ELF-1 (cell line): ENCODE measurements at places on chromosomes 2 and 18.

GRCh38 chr18:25125680-25126079 is 226.3 kb downstream of the ZNF521 start:
- DNase-seq: no peak

- DNase-seq: no peak
These were observed 15.9 kb downstream of the GTF3C3 start for GRCh38 chr2:196783431-196784094.

DNA sequence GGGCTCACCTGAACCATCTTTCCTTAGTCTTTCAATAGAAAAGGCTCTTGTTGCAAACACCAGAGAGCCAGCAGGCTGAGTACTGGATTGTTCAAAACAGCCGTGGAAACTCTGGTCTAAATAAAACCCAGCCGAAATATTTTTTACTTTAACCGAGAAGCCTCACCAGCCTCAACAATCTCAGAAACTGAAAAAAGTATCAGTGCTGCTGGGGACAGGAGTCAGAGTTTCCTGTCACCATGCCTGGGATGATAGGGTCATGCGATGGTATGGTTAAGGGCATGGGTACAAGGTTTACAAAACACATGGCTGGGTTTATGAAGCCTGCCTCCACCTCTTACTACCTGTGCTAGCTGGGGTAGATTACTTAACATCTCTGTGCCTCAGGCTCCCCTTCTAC is 55.3 kb upstream of the FZD7 start:
- DNase-seq: no peak

DNA sequence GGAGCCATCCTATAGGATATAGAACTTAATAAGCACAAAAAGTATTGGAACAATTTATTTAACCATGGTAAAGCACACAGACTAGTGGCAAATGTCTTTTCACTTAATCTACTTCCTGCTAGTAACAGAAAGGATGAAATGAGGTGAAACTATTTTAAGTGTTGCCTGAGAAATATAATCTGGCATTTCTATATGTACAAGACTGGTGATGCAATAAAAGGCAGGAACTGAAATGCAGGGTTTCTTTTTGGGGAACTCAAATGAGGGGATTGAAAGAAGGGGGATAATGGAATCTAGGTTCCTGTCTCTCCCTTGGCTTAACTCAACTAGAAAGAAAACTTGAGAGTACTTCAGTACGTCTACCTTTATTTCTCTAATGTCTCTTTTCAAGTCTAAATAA is 122.3 kb downstream of the MEMO1 start:
- DNase-seq: no peak

DNA sequence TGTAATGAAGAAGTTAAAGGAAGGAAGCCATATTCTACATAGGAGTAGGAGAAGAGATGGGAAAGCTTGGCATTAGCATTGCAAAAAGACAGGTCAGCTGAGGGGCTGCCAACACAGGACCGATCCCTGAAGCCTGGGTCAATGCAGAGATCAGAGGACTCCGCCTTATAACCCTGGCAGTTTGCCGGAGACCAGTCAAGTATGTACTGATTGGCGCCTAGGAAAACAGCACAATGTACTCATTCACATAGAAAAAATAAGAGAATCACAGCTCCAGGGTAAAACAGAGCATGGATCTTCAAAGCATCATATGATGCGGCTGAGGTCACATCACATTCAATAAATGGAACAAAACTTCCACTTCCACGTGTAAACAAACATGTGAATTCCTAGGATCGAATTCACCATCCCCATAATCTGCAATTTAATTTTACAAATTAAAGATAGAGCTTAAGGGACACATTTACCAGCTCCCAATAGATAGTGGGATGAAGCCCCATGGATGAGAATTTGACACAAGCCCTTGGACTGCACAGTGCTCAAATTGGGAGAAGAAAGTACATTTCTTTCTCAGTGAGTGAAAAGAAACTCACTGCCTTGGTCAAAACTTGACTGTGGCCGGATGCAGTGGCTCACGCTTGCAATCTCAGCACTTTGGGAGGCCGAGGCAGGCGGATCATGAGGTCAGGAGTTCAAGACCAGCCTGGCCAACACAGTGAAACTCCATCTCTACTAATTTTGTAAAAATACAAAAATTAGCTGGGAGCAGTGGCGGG is 135.0 kb upstream of the KLHL14 start:
- DNase-seq: no peak

DNA sequence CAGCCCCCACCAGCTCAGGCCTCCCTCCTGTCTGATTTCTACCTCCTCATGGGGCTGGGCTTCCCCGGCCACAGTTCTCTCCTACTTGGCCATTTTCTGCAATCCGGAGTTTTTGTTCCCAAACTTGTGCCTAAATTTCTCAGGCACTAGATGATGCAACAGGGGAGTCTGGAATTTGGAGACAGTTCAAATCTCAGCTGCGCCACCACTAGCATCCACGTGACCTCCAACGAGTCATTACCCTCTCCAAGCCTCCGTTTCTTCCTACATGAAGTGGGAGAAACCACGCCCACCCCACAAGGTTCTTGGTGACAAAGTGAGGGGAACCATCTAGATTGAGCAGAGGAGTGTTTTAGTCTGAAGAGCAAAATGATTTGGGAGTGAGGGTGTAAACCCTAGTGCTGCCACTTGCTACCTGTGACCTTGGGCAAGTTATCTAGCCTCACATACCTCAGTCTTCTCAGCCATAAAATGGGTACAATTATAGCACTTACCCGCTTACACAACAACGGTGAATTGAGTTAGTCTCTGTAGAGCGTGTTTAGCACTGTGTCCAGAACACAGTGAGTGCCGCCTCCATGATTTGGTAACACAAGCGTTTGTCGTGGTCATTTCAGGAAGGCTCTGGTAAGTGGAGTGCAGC is 61.4 kb upstream of the ASAP2 start:
- DNase-seq: no peak

GRCh38 chr2:198187841-198188240 is 383.4 kb downstream of the PLCL1 start:
- DNase-seq: no peak

- no peak for DNase-seq
These were observed 11.6 kb downstream of the KANSL3 start for GRCh38 chr2:96626553-96626942.

GRCh38 chr18:7740821-7741220 is 173.7 kb downstream of the PTPRM start:
- no peak for DNase-seq

- no peak for DNase-seq
These were observed 44.2 kb upstream of the CDH7 start for GRCh38 chr18:65706646-65707045.

DNA sequence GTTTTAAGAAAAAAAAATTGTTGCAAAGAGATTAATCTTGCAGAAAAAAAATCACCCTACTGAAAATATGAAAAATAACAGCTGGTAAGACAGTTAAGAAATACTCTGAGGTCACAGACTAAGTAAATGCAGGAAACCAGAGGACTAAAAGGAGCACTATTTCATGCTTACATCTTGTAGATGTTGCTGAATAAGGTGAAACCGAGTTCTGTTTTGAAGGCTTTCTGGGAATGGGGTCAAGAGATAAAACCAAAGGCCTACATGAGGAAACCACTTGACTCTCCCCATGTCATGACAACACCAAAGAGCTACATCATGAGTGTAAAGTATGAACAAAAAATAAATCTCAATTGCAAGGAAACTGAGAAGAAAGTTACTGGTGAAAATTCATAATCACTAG is 197.6 kb downstream of the LRP1B start:
- DNase-seq: no peak

DNA sequence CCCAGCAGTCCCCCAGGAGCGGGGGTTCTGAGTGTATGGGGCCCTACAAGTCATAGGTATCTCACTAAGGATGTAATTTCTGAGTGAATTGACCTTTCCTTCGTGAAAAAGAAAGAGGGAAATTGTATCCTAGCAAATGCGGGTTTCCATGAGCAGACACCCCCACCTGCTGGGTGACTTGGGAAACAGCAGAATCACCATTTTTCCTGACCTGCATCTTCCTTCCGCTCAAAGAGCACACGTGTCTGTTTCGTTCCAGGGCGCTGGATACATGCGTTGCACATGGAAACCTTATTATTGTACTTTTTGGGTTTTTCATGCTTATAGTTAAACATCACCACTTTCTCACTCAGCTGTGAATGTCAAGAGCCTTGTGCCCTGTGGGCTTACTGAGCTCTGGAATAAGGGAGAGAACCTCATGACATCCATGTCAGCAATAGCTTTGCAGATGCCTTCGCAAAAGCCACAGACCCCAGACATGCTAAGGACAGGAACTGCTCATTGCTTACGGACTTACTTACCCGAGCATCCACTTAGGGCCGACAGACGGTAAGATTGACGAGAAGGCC is 132.8 kb downstream of the TPO start:
- peak; percentile 64 for DNase-seq

GRCh38 chr18:49456794-49457193 is 3.7 kb downstream of the DYM start:
- DNase-seq: no peak

- no peak for DNase-seq
These were observed 130.3 kb upstream of the LRRTM4 start for GRCh38 chr2:77652499-77652898.

- no peak for DNase-seq
These were observed 148.9 kb upstream of the EPAS1 start for GRCh38 chr2:46148369-46148736.

DNA sequence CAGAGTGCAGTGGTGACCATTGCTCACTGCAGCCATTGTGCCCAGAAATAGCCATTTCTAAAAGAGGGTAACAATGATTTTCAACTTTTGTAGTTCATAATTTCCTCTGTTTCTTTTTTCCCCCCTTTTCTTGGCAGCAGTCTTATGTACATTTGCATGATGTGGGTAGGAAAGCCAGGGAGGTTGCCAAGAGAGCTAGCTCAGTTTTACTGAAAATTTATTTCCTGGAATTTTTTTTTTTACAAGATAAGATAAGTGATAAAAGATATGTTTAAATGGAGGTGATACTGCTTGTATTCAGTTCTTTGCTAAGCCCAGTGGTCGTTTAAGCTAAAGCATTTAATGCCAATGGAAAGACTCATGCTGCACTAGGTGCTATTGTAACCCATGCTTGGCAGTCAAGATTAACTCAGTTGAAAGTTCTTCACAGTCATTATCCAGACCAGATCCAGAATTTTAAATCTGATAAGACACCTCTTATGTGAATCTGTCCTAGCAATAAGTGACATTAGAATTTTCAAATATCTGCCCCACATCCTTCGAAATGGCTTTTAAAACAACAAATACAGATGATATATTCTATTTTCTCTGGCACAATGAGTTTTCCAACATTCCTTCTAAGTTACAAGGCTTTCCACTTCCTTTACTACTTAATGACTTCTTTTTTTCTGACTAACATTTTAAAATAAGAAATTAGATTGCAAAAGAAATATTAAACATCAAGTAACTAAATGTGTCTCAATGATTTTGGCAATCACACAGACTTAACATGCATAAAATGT is 4.4 kb upstream of the ATP8B1 start:
- no peak for DNase-seq

DNA sequence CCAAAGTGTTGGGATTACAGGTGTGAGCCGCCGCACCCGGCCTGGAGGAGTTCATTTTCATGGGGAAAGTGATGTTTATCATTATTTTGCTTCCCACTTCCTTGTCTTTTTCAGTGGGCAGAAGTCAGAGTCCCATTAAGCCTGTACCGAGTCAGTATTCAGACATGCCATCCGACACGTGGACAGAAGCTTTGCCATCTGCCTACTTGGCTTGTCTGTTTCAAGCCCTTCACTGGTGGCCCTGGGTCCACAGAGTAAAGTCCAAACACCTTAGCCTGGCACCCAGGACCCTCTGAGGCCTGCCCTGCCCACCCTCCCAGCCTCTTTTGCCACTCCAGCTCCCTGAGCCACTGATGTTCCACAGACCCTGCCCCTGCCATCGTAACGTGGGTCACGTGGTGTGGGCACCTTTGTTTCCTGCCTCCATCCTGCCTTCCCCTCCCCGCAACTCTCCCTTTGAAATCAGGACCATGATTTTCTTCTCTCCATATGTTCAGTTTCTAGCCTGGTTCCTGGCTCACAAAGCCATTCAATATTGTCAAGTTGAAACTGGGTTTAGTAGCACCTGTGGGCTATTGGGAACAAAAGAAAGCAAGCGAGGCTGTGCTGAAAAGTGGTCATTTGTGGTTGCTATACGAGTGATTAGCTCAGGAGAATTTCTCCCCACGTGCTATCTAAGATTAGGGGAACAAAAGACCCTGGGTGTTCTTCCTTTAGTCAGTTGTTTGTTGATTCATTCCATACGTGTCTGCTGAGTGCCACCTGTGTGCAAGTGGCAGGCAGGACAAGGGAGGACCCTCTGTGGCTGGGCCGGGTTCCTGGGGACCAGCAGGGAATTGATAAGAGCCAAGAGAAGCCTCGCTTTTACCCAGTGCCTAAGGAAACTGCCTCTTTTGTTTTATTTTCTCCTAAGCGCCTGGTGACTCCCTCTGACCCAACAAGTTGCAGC is 5.1 kb upstream of the ODC1 start:
- no peak for DNase-seq

DNA sequence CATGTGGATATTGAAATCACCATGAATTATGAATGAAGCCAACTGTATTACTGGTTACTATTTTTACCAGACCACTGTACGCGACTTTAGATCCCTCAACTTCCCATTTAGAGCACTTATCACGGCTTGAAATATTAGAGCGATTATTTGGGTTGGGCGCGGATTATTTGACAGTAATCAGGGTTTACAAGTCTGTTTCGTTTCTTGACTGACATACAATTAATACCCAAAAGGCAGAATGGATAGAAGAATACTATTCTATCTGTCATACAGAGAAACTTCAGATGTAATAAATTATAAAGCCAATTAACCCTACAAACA is 496 bp upstream of the NAPG start:
- no peak for DNase-seq

- DNase-seq: no peak
These were observed 37.6 kb downstream of the SFXN5 start for GRCh38 chr2:73033766-73034381.

DNA sequence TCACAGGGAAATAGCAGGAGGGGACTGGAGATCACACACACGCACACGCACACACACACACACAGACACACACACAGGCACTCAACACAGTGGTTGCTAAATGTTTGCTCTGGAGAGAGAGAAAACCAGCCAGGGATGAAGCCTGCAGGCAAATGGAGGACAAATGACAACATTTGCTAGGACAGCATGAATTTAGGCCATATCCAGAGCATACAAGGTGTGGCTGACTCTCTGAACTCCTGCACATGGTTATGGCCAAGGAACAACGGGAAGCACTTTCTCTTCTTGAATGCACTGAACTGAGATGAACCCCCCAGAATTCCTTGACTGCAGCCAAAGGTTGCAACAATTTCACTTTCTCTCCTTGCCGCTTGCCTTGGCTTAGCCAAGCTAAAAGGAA is 230.0 kb upstream of the RASGRP3 start:
- no peak for DNase-seq

DNA sequence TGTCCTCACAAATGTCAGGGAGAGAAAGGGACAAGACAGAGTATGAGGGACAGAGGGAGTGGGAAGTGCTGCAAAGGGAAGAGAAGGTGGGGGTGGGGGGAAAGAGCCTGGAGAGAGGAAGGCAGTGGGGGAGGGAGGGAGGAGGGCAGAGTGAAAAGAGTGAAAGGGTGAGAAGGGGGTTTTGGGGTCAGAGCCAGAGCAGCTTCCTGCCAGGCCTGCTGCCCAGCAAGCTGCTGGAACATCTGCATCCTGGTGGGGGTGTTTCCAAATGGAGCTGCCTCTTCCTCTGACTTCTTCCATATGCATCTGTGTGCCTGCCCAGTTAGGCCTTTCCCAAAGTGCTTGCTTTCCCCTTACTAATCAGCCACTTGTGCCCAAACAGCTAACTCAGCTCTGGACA is 94.3 kb upstream of the CELF4 start:
- no peak for DNase-seq
